HT1080 (cell line): ENCODE measurements at places on chromosomes 1 and 21. TPM values are rescaled to one million over a fixed set of nuclear protein-coding genes. Genes with fewer than 3 reads are reported as not detected.

The SLAMF6 gene
- not detected in 2 replicates for total RNA-seq

The NES gene
- 0.03 and 0.13 TPM in 2 replicates for total RNA-seq

The RAB3B gene
- total RNA-seq = 20.5 and 23.3 TPM in 2 replicates

The GBP7 gene
- not detected in 2 replicates for total RNA-seq

The ARTN gene
- total RNA-seq = 0.32 TPM in 1 of 2 replicates, not detected in the other

The HRNR gene
- total RNA-seq = not detected in 2 replicates

The CD2 gene
- total RNA-seq = not detected in 2 replicates

The GIPC2 gene
- total RNA-seq = not detected in 2 replicates

The RHEX gene
- not detected in 2 replicates for total RNA-seq

The HPCAL4 gene
- not detected in 2 replicates for total RNA-seq

The PRR9 gene
- total RNA-seq = 1.3 and 2.0 TPM in 2 replicates

The TRIM67 gene
- total RNA-seq = not detected in 2 replicates

The GPR52 gene
- total RNA-seq = 0.30 TPM in 1 of 2 replicates, not detected in the other

The CYP4X1 gene
- 0.03 TPM in 2 replicates for total RNA-seq

The S100A12 gene
- total RNA-seq = not detected in 2 replicates

The LRRC53 gene
- total RNA-seq = not detected in 2 replicates

The F13B gene
- total RNA-seq = not detected in 2 replicates

The NUDT17 gene
- 5.8 and 7.2 TPM in 2 replicates for total RNA-seq

The TAS1R1 gene
- not detected in 2 replicates for total RNA-seq

The ESPN gene
- not detected in 2 replicates for total RNA-seq

The FCER1G gene
- 0.64 TPM in 1 of 2 replicates, not detected in the other for total RNA-seq

The DNMT3L gene
- total RNA-seq = 0.57 TPM in 1 of 2 replicates, not detected in the other

The UBL4B gene
- not detected in 2 replicates for total RNA-seq

The CNKSR1 gene
- total RNA-seq = 0.10 and 0.26 TPM in 2 replicates

The RPL5 gene
- 2,044 and 2,170 TPM in 2 replicates for total RNA-seq

The VAMP3 gene
- total RNA-seq = 66.6 and 81.3 TPM in 2 replicates

The ZNF593OS gene
- not detected in 2 replicates for total RNA-seq

The LAMC2 gene
- 55.4 and 58.8 TPM in 2 replicates for total RNA-seq

The MNDA gene
- total RNA-seq = not detected in 2 replicates

The LCE1B gene
- total RNA-seq = not detected in 2 replicates

The LUZP1 gene
- total RNA-seq = 22.2 and 30.3 TPM in 2 replicates

The SERPINC1 gene
- not detected in 2 replicates for total RNA-seq

The BMP8A gene
- not detected in 2 replicates for total RNA-seq
